ENCODE measurements at places on chromosomes 4 and X.

DNA sequence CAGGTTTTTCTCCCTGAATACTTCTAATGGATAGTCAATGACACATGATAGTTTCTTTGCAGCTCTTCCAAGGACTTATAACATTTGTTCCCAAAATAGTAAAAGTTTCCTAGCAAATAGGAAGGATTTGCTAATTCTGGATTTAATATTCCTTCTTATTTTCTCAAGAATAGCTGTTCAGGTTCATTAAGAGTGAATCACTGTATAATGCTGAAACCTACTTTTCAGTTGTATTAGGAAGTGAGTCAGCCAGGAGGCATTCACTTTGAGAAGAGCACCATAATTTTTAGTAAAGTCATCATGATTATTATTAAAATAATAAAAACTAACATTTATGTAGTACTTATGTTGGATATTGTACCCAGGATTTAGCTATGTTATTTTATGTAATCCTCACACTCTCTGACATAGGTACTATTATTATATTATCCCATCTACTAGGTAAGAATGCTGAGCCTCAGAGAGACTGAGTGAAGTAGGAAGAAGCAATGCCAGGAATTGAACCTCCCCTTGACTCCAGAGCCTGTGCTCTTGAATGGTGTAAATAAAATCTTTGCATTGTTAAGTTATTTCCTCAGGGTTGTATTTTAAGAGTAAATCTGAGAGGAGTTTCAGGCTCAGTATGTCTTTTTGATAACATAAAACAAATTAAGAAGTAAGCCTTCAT is 114.8 kb downstream of the REELD1 start:
- no peak for DNase-seq

- DNase-seq: no peak
Observed at GRCh38 chrX:136210806-136211205, 40.4 kb downstream of the MAP7D3 start.

- DNase-seq: no peak
Observed at GRCh38 chr4:113069212-113069892, 19.9 kb downstream of the ANK2 start.

DNA sequence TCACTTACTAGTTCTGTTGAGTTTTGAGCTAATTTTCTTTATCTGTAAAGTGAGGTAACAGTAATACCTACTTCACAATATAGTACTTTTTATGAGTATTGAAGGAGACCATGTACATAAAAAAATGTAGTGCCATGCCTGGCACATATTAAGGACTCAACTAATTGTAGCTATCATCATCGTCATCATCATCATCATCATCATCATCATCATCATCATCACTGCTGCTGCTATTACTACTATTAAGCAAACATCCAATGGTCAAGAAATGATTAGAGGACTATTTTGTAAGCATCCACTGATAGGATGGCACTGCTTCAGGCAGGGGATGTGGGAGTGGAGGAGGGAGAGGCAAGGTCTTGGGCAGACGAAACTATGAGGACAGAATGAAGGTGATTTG is 47.4 kb upstream of the GPR101 start:
- DNase-seq: no peak

DNA sequence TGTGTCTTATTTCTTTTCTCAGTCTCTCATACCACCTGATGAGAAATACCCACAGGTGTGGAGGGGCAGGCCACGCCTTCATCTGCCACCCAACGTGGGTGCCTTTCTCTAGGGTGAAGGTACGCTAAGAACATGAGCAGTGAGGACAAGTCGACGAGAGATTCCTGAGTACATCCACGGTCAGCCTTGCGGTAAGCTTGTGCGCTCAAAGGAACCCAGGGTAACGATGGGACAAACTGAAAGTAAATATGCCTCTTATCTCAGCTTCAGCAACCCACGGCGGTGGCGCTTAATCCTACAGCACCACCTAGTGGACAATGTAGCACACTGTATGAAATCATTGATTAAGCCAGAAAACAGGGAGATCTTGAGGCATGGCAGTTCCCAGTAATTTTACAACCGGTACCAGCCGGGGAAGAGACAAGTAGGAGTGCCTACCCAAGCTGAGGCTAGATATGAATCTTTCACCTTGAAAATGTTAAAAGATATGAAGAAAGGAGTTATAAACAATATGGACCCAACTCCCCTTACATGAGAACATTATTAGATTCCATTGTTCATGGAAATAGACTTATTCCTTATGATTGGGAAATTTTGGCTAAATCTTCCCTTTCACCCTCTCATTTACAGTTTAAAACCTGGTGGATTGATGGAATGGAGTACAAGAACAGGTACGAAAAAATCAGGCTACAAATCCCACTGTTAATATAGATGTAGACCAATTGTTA is 63.0 kb downstream of the ZNF732 start:
- peak; percentile 38 for DNase-seq

DNA sequence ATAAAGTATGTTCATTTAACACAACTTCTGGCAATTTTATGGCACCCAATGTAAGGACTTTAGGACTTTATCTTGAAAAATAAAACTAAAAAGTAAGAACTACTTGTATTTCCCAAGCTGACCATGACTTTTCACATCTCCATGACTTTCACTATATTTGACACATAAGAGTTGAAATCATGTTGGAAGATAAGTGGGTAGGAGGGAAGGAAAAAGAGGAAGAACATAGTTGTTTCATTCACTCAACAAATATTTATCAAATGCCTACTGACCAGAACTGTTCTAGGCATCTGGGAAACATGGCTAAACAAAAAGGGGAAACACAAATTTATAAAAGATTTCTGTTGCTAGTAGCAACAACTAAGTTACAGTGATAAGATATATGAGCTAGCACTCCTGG is 16.0 kb downstream of the SCLT1 start:
- no peak for DNase-seq

GRCh38 chrX:70132224-70132623 is 1.0 kb upstream of the IGBP1 start:
- no peak for DNase-seq

Measured in NCI-H1048 (cell line).